ENCODE measurements at places on chromosomes 2 and 18.

DNA sequence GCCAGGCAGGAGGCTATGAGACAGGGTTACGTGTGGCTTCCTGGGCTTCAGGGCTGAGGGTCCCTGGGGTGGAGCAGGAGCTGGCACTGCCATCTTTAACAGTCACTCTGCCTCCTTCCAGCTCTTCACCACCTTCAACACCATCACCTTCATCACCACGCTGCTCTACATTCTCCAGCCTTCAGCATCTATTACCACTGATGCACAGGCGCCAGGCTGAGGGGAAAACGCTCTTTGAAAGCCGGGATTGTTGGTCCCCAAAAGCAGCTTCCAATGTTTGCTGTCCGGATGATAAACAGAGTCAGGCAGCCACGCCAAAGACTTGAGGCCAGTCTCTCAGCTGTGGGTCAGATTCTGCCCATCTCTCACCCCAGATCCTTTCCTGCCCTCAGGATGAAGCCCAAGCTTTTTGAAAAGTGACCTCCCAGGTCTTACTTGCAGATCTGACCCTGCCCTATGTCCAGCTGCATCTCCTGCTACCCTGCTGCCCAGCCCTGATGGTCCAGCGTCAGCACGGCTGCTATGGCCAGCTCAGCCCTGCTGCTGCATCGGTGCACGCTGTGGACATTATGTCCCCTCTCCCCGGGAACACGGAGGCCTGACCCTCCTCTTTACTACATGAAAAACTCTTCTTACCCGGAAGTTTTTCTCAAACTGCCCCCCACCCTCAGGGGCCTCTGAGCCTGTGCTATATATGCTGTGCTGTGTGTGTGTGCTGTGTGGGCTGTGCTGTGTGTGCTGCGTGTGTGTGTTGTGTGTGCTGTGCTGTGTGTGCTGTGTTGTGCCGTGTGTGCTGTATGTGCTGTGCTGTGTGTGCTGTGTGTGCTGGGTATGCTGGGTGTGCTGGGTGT is 31.2 kb upstream of the MAL start:
- no peak for DNase-seq

GRCh38 chr2:84495539-84496146 is 20.7 kb upstream of the DNAH6 start:
- DNase-seq, result no peak

DNA sequence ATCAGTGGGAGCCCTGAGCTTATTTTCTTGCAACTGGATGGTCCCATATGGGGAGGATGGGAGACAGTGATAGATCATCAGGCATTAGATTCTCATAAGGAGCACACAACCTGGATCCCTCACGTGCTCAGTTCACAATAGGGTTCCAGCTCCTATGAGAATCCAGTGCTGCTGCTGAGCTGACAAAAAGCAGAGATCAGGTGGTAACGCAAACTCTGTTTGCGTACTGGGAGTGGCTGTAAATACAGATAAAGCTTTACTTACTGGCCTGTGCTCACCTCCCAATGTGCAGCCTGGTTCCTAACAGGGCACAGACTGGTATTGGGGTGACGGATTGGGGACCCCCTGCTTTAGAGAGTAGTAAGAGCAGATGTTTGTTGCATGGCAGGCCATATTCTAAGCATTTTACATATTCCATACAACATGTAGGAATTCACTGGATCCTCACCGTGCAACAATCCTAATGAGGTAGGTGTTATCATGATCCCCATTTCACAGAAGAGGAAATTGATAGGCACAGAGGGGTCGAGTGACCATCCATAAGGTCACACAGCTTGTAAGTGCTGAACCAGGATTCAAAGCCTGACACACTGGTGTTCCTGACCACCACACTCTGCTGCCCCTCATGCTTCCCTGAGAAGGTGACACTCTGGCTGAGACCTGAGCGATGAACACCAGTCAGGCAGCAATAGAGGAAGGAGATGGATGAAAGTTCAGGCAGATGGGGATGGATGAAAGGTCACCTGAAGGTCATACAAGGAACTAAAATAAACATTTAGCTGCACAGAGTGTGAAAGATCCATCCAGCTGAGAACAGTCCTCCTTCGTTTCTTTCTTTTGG is 15.7 kb upstream of the MAT2A start:
- DNase-seq, result no peak

DNA sequence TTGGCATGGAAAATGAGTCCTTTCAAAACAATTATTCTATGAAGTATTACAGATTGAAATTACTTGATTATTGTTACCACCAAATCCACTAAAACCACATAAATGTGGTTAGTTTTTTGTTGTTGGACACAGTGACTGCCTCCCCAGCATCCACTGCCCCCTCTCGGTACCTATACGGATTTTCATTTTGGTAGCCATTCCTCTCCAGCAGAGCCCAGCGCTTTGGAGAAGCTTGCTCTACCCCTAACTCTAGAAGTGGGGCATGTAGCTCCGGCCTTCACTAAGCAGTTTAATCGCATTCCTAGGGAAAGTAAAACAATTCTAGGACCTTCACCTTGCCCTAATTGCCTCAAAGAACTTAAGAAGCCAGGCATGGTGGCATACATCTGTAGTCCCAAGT is 24.2 kb downstream of the OLA1 start:
- no peak for DNase-seq

GRCh38 chr2:63189026-63189425 is 138.4 kb downstream of the OTX1 start:
- DNase-seq, result no peak

DNA sequence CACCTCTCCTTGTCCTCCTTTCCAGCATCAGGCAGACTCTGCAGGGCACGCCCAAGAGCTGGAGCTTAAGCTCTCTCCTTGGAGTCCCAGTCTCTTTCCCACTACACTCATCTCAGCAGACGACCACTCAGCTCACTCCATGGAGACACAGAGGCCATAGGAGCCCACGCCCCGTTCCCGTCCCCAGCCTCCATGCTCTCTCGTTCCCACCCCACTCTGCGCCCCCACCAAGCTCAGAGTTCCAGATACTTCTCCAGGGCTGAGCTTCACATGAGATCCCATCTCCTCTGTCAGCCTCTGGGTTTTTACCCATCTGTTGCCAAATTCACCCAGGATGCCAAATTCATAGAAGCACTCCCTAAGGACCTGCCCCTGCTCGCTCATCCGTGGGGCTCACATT is 87.3 kb downstream of the MALT1 start:
- DNase-seq, result no peak

DNA sequence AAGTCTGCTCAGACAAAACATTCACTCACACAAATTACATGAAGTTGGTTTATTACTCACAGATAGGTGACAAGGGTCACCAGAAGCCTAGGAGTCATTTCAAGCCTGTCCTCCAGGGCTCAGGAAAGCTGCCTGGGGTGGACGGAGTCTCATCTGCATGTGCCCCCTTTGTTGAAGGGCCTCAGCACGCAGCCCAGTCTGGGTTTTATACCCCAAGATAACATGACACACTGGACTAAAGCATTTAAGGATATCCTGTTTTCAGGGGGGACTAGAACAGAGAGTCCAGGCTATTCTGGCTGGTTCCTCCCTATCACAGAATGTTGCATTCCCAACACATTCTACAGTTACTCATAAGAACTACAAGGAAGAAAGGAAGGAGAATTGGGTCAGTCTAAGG is 164.7 kb downstream of the MREG start:
- DNase-seq, result no peak

DNA sequence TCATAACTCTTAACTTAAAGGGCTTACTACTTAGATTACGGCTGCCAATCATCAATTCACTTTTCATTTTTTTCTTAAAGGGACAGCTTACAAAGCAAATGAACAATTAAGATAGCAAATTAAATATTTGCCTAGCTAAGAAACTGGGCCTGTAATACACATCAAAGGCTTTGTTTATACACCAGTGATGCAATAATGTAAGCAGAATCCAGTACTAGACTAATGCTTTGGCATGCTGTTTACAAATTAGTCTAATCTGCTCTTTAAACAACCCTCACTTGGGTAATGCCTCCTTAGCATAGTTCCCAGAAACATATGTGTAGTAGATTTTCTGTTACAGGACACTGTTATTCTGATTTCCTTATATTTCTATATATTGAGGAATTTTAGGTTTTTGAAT is 105.8 kb downstream of the ARHGAP28 start:
- DNase-seq, result no peak

Measured in stimulated activated CD8-positive, alpha-beta memory T cell treated with anti-CD3 and anti-CD28 coated beads, Interleukin-7, amount 100 ng/mL, for 1 hour (primary cell).